Thymus (tissue), 14 donors: ENCODE measurements at places on chromosomes 3 and 15. TPM values are rescaled to one million over a fixed set of nuclear protein-coding genes. Genes with fewer than 3 reads are reported as not detected.
A peak's percentile ranks its signal among the peaks of the same experiment; 100 is the strongest.

OTOL1 gene
- 0.19 TPM for total RNA-seq

GRCh38 chr15:94804613-94805012 is 573.3 kb downstream of the MCTP2 start:
- DNase-seq, result no peak

CCDC71 gene
- 19.4 TPM for total RNA-seq

- DNase-seq, result no peak
Observed at GRCh38 chr15:70382762-70383458, 285.2 kb upstream of the TLE3 start.

- DNase-seq, result no peak
Observed at GRCh38 chr3:58690490-58690889, 23.9 kb upstream of the FAM3D start.

GRCh38 chr3:183895296-183895695 is 10.6 kb upstream of the PARL start:
- peak; percentile 21 for DNase-seq

- DNase-seq, result no peak
Observed at GRCh38 chr3:101807888-101808287, 28.9 kb downstream of the NXPE3 start.

GRCh38 chr15:64884679-64885078 is 27.0 kb upstream of the ANKDD1A start:
- no peak for DNase-seq

DNA sequence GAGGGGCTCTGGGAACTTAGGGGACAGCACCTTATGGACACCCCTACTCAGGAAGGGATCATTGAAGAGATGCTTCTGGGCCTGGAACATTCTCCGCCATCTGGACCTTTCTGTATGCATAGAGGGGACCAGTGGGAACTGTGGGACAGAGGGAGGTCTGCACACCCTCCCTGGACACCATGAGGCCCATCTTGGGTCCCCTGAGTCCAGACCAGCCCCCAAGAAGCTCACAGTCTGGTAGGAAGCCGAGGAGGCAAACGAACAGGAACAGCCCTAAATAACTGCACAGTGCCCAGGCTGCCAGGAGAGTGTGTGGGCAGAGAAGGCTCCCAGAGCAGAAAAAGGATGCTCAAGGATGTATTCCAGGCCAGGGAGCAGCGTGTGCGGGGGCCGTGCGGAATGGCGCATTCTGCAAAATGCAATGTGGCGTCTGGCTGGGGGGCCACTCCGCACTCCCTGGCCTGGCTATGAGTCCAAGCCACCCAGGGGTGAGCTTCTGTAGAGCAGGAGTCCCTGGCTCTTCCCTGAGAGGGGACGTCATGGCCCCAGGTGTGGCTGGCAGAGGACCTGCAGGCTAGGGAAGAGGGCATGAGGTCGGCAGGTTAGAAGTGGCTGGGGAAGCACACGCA is 24.5 kb upstream of the KLF13 start:
- DNase-seq, result no peak

ARNT2 gene
- 1.4 TPM for total RNA-seq

DNA sequence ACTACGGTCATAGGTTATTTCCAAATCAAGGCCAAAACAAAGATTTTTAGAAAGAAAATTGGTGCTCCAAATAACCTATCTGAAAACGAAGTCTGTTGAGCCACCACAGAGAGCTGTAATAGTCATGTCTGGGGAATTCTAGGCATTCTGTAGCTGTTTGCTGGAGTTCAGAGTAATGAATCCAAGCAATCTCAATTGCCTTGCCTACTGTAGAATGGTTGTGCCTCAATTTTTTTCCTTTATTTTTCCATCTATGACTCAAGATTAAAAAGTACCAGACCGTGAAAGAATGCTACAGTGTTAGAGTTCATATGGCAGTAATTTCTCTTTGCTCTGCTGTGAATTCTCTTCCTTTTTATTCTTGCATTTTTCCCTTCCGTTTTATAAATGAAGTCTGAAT is 1007.2 kb upstream of the ALCAM start:
- no peak for DNase-seq

ANKDD1A gene
- total RNA-seq, result 1.2 TPM

CHL1 gene
- total RNA-seq, result 0.66 TPM

DNA sequence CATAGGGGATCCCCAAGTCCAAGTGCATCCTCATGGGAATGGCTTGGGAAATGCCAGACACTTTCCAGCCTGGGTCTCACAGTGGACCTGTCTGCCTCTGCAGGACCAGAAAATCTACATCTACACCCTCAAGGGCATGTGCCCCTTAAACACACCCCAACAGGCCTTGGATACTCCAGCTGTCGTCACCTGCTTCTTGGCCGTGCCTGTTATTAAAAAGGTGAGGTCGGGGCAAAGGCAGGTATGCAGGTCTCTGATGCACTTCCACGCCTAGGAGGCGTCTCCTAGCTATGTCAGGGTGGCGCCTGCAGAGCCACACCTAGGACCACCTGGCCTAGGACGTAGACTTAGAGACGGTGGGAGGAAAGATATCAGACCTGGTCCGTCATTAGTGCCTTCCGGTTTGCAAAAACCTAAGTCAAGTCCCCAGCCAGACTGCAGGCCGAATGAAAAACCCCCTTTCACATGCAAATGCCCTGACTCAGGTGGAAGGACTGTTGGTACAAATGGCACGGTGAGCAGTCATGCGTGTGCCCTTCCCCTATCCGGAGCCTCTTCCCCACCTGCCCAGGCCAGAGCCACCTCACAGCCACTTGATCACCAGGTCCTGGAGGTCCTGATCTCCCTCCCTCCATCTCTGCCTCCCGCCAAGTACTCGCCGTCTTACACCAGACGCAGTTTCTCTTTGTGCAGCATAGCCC is 143.5 kb downstream of the LRRK1 start:
- DNase-seq, result no peak

GRK7 gene
- total RNA-seq, result not detected

DNA sequence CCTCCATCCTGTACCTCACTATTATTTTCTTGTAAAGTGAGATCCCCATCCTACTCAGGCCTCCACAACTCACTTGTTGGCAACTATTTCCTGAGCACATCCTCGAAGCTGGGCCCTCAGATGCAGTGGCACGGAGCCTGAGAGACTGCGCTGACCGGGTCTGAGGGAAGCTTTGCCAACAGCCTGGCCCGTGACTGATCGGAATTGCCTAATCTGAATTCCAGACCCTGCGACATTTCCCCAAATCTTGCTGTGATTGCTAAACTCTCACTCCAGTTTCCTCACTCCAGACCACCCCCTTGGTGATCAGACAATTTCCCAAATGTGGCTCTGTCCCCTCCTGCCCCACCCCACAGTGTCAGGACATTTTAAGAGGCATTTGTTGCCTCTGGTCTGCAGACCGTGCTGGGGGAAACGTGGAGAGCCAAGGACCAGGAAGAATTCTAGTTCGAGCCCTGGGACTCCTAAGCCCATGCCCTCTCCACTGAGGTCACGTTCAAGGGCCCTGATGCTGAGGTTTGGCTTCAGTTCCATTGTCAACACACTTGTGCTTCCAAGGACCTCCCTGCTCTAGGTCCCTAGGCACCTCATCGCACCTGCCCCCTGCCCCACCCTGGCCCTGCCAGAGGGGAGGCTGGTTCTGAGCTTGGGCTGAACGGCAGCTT is 22.8 kb downstream of the KLHL25 start:
- DNase-seq, result no peak
